ENCODE measurements at places on chromosomes 2 and 18. TPM values are rescaled to one million over a fixed set of nuclear protein-coding genes. Genes with fewer than 3 reads are reported as not detected.

- H3K4me1 ChIP-seq, result peaks cover 3% of the 10 kb centered on the region
- H3K27me3 ChIP-seq, result no peaks in the 10 kb centered on the region
- no peak overlapping the region for H3K4me3 ChIP-seq
- no peak overlapping the region for H3K27ac ChIP-seq
- DNase-seq, result no peak
- no peaks in the 10 kb centered on the region for H3K36me3 ChIP-seq
These were observed 16.2 kb downstream of the EML4 start for GRCh38 chr2:42185220-42185921.

DNA sequence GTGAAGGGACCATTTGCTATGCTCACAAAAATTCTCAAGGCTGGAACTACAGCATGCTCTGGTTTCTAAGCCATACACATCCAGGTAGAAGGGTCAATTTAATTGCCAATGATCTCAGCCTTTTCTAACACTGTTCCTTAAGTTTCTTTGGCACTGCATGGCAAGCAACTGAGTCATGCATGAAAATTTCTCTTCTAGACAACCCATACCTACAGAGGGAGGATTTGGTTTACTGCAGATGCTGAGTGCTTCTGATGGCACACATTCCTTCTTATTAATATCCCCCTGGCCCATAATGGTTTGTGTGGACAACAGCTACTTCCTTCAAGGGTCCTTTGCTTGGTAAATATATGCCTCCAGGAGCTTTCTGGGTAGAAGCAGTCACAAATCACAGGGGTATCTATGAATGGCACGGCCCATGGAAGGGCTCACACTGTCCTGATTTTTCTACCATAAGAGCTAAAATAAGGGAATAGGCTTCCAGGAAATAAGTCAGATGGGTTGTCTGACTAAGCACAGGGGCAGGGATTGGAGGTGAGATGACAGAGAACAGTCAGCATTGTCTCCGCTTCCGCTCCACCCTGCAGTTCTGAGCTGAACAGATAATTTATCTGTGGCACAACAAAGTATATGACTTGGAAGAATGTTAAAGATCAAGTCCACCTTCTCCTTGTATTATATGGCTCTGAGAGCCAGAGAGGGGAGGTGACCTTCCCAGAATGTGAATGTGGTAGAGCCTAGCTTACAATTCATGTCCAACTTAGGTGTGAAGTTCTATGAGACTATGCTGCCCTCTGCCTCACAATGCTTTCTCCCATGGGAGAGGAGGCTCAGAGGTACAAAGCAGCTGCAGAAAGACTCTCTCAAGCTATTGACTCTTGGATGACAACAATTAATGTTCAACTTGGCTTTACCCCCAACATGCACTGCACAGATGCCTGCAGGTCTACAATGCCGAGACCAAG is 199.2 kb upstream of the TNP1 start:
- H3K4me3 ChIP-seq, result no peak overlapping the region
- H3K4me1 ChIP-seq, result no peaks in the 10 kb centered on the region
- H3K36me3 ChIP-seq, result no peaks in the 10 kb centered on the region
- no peak for DNase-seq

GRCh38 chr2:236348279-236348678 is 84.1 kb upstream of the ASB18 start:
- H3K36me3 ChIP-seq, result no peaks in the 10 kb centered on the region
- H3K27ac ChIP-seq, result no peak overlapping the region
- H3K27me3 ChIP-seq, result no peaks in the 10 kb centered on the region
- no peak overlapping the region for H3K4me3 ChIP-seq
- no peaks in the 10 kb centered on the region for H3K4me1 ChIP-seq

DNA sequence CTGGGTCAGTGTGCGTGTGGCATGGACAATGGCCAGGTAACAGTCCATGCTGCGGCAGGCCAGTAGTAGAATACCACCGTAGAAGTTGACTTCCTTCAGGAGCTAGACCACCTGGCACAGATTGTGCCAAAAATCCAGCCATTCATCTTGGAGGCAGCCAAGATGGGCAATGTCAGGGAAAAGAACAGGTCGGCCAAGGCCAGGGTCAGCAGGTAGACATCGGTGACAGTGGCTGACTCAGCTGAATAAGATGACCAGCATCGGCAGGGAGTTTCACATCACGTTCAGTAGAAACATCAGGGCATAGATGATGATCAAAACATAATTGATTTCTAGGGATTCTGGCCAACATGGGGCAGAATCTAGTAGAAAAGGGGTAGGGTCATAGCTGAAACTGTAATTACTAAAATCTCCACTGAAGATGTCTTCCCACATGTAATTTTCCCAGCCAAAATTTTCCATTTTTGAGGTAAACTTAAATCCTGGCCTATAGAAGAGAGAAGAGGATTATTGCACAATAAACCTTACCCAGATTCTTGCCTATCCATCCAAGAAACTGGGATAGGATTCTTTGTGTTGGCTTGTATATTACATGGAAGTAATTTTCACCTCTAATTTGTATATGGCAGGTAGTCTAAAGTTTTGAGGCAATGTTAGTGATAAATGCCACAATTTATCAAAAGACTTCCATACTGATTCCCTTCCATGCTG is 7.9 kb upstream of the RUFY4 start:
- no peaks in the 10 kb centered on the region for H3K36me3 ChIP-seq
- H3K27ac ChIP-seq, result no peak overlapping the region
- no peak for DNase-seq
- H3K4me1 ChIP-seq, result no peaks in the 10 kb centered on the region
- no peak overlapping the region for H3K4me3 ChIP-seq

DNA sequence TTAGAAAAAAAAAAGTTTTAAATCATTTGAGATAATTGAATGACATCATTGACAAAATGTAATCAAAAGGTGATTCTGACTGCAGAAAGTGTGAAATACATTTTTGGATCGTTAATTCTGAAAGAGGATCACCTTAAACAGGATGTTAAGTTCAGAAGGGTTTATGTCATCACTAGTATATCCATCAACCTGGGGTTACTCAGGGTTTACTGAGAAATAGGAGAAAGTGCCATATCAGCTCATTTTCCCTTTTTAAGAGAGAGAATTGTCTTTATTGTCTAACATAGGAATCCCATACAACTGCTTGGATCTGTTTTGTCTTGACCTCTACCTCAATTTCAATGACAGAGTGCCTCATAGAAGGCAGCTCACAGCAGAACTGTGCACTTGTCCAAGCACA is 466.1 kb upstream of the LINC00305 start:
- H3K27me3 ChIP-seq, result no peaks in the 10 kb centered on the region
- no peak overlapping the region for H3K27ac ChIP-seq
- H3K4me3 ChIP-seq, result no peak overlapping the region
- no peak for DNase-seq

ARHGAP28 gene
- total RNA-seq, result 9.4 TPM

TUBB8B gene
- not detected for total RNA-seq
